ENCODE measurements at places on chromosomes 2 and 18.

- DNase-seq: no peak
Measured at GRCh38 chr2:220916931-220917330, 655.2 kb downstream of the EPHA4 start.

GRCh38 chr2:160077912-160078810 lies 15.7 kb upstream of the PLA2R1 start:
- DNase-seq: no peak

- DNase-seq: no peak
Measured at GRCh38 chr2:161017780-161018470, 142.3 kb upstream of the TANK start.

GRCh38 chr18:69400253-69400975 lies at the start of gene DOK6:
DOK6 (plus strand) TSS chr18:69400888.
- DNase-seq: no peak

DNA sequence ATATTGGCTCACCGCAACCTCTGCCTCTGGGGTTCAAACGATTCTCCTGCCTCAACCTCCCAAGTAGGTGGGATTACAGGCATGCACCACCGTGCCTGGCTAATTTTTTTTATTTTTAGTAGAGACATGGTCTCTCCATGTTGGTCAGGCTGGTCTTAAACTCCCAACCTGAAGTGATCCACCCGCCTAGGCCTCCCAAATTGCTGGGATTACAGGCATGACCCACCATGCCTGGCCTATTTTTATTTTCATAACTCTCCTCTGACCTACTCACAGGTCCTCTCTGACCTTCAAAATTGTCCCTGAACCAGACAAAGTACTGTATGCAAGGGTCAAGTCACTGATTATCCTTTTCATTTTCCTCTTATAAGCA lies 16.0 kb upstream of the KLHL23 start:
- DNase-seq: no peak

GRCh38 chr2:153145470-153145978 lies 333.0 kb downstream of the RPRM start:
- no peak for DNase-seq

GRCh38 chr2:69026026-69026425 lies 13.0 kb downstream of the ANTXR1 start:
- no peak for DNase-seq

GRCh38 chr2:126792186-126792585 lies 106.5 kb upstream of the TEX51 start:
- no peak for DNase-seq

DNA sequence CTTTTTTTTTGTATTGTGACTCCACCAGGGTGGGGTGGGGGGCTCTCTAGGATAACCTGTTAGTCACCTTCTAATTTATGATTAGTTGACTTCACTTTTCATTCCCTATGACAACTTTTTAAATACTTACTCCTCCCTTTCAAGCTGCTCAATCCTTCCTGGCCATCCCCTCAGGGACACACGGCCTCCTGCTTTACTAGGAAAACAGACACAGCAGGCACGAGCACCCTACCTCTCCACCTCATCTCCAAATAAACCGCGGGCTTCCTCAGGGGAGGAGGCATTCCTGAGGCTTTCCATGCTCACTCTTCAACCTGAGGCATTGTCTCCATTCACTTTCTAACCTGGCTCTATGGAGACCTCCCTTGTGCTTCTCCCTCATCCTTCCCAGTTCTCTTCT lies 33.0 kb downstream of the B4GALT6 start:
- DNase-seq: no peak

DNA sequence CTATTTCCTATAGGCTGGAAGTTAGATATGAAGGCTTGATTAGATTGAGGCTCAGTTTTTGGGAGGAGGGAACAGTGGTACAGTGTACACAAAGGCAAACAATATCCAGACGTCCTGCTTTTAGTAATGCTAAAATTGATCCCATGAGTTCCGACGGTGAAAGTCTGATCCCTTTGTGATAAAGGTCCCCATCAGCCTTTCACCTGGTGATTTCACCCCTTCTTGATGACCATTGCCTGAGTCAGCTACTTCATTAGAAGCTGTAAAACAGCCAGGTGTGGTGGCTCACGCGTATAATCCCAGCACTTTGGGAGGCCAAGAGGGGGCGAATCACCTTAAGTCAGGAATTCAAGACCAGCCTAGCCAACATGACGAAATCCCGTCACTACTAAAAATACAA lies 29.7 kb downstream of the TWSG1 start:
- DNase-seq: no peak

DNA sequence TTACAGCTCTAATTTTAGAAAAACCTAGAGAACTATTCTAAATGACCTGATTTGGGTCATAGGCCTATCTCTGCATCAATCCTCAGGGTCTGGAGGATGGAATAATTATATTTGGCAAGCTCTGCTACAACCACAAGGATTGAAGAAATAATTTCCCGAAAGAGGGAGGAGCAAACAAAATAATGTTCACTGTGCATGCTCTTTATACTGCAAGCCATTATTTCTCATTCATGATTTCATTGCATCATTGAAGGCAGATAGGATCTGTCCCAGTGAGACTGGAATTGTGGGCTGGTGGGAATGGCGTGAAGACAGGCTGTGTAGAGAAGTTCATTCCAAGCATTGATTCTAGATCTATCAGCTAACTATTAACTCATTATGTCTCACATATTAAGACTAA lies 12.7 kb upstream of the MAPRE2 start:
- DNase-seq: no peak

DNA sequence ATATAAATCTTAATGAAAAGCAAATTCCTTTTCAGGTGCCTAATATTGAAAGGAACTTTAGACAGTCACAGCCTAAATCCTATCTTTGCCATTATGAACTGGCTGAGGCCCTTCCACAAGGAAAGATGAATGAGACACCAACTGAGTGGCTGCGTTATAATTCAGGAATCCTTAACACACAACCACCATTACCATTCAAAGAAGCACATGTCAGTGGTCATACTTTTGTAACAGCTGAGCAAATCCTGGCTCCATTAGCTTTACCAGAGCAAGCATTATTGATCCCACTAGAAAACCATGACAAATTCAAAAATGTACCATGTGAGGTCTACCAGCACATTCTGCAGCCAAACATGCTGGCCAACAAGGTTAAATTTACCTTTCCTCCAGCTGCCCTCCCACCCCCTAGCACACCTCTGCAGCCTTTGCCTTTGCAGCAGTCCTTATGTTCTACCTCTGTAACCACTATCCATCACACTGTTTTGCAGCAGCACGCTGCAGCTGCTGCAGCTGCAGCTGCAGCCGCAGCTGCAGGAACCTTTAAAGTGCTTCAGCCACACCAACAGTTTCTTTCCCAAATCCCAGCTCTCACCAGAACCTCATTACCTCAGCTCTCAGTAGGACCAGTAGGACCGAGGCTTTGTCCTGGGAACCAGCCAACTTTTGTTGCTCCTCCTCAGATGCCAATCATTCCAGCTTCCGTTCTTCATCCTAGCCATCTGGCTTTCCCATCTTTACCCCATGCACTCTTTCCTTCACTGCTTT lies 340.1 kb downstream of the ZNF804A start:
- no peak for DNase-seq

DNA sequence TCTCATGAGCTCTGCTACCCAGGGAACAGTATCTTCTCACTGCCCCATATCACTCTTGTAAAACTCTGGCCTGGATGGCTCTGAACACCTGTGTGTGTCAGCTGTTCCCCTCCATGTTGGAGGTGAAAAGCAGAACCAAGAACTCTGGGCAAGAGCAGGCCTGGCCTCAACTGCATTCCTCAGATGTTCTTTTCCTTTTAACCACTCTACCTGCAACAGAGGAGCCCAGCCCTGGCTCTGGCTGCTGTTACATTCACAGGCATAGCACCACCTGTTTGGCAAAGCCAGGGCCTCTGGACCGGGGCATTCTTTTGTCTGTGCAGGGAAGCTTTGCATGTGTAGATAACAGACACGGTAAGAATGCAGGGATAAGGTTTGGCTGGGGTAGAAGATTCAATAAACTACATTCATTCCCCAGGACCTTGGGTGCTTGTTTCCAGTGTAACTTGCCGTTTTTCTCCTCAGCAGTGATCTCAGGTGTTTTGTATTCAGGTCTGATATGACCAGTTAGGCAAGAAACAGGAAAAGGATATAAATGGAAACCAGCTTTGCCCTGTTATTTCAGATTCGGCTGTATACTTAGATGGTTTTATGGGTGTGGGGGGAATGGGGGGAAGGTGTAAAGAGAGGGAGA lies 95.1 kb downstream of the SPTBN1 start:
- no peak for DNase-seq

- no peak for DNase-seq
Measured at GRCh38 chr2:55045780-55046179, 4.5 kb downstream of the RTN4 start.

DNA sequence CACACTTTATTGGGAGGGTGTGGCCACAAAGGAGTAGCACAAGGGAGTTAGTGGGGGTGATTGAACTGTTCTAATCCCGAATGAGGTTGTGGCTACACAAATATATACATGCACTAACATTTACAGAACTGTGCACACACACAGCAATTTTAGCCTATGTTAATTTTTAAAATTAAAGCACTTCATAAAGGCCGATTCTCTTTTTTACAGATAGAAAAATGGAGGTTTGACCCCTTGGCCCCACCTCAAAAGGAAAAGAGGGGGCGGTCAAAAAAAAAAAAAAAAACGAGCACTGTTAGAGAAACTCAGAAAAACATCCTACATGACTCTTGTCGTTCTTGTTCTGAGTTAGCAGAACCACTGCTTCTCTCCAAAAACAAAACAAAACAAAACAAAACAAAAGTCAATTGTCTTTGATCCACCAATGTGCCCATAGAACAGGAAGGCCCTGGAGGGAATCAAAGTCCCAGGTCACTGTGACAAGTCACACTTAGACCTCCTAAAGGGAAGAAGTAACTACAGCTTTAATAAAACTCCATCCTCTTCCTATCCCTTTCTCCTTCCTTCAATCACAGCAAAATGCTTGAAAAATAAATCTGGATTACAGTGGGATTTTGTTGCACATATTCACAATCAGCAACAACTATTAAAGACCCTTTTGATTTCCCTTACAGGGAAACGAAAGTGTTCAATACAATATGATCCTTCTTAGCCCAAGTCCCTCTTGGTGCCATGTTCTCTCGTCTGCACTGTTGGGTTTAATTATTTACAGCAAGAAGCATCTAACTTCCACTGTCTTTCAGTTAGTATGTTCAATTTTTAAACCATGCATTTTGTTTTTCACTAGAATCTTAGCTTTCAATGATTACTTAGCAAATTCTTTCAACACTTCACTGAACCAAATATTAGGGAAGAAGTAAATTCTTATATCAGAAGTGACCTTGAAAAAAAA lies 16.6 kb downstream of the LRP2 start:
- DNase-seq: no peak

DNA sequence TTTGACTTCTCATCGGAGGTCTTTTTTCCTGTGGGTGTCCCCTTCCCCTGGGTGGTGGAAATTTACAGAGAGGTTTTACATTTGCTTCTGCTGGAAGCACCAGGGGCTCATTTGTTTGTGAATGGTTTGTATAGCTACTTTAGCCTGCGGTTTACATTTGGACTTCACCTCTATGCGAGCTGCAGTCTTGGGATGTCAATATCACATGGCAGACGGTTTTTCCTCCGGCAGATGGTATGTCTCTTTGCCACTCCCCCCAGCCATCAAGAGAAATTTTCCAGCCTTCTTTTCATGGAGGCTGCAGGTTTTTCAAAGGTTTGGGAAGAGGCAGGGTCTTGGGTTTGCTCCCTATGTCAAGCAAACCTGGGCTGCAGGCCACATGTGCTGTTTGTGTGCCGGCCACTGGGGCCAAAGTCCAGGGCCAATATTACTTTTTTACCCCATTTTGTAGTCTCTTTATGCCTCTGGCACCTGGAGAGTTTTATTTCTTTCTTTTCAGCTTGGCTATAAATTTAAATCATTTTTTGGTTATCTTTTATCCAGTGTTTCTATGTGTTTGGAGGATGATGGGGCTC lies 23.9 kb upstream of the BOD1L2 start:
- DNase-seq: no peak

- DNase-seq: no peak
Measured at GRCh38 chr2:219041252-219041651, at the start of gene CFAP65. CFAP65 (minus strand) TSS chr2:219041516; CDS start chr2:219039048, 2,468 bp downstream.

GRCh38 chr2:18066066-18066465 lies 187.6 kb downstream of the KCNS3 start:
- DNase-seq: no peak

GRCh38 chr2:133802409-133803039 lies 234.3 kb upstream of the NCKAP5 start:
- DNase-seq: no peak

- no peak for DNase-seq
Measured at GRCh38 chr2:132473174-132473883, 56.7 kb downstream of the GPR39 start.

GRCh38 chr18:79849328-79850207 lies 51.8 kb downstream of the KCNG2 start:
- no peak for DNase-seq

GRCh38 chr2:107592280-107592624 lies 234.4 kb upstream of the RGPD4 start:
- DNase-seq: no peak

GRCh38 chr2:161134547-161135518 lies 25.4 kb upstream of the TANK start:
- DNase-seq: no peak

GRCh38 chr2:199847181-199847864 lies 3.7 kb downstream of the FTCDNL1 start:
- DNase-seq: no peak

GRCh38 chr2:240359695-240360094 lies 75.8 kb upstream of the GPC1 start:
- DNase-seq: no peak

GRCh38 chr2:218257390-218257981 lies 3.3 kb upstream of the GPBAR1 start:
- DNase-seq: peak; percentile 49

DNA sequence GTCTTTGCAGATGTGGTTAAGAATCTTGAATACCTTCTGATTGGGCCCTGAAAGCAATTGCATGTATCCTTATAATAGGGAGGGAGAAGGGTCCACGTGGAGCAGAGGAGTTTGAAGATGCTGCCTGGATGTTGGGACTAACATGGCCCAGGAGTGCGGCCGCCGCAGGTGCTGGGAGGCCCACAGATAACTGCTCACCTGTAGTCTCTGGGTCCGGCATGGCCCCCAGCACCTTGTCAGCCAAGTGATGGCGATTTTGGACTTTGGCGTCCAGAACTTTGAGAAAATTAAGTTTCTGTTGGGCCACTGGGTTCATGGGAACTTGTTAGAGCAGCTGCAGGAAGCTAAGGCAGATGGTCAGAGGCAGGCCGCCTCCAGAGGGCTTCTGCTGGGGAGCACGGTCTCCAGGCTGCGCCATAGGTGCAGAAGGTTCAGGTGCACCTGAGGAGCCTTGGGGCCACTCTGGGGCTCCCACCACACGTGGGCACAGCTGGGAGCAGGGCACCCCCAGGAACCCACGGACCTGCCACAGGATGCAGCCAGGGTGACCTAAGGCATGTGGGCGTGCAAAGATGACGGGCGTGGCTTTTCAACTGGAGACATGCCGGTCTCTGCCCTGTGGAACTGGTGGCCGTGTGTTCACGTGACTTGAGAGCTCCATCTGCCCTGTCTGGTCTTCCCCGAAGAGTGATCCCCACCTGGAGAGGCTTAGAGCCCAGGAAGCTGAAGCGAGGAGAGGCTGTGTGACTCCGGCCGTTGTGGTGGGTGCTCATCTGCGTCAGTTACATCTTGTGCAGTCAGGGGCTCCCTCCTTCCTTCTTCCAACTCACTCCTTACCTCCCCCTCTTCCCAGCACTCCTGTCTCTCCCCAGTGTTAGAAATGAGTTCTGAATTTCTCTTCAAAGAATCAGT lies 277.3 kb downstream of the AGAP1 start:
- no peak for DNase-seq

GRCh38 chr18:62164855-62165487 lies 21.9 kb downstream of the PIGN start:
- DNase-seq: no peak

- no peak for DNase-seq
Measured at GRCh38 chr2:169343202-169343601, 19.1 kb downstream of the LRP2 start.

- DNase-seq: no peak
Measured at GRCh38 chr2:14433946-14434495, 198.5 kb upstream of the LRATD1 start.
